WERI-Rb-1 (cell line): ENCODE measurements at places on chromosomes 2 and 18.

- DNase-seq: peak; percentile 24
Measured at GRCh38 chr18:10559553-10560451, 34.0 kb downstream of the NAPG start.

DNA sequence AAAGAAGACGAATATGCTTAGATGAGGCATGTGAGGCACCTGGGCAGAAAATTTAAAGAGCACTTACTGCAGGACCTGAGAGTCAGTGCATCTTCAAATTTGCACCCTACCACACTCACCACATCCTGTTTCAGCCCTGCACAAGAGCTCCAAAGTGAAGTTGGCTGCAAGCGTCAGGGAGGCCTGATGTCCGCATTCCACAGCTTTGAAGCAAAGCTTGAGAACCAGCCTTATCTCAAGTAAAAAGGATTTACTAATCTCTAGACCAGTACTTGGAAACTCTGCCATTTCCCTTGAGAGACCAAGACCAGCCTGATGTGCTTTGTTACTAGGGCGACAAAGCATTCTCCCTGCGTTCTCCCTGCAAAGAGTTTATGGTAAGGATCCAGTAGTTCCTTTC is 3.4 kb upstream of the ASNSD1 start:
- no peak for DNase-seq

GRCh38 chr2:186485576-186485870 is 537 bp upstream of the ZC3H15 start:
- no peak for DNase-seq

- DNase-seq: peak; percentile 25
Measured at GRCh38 chr18:23136326-23137096, 1.2 kb downstream of the CABLES1 start.

DNA sequence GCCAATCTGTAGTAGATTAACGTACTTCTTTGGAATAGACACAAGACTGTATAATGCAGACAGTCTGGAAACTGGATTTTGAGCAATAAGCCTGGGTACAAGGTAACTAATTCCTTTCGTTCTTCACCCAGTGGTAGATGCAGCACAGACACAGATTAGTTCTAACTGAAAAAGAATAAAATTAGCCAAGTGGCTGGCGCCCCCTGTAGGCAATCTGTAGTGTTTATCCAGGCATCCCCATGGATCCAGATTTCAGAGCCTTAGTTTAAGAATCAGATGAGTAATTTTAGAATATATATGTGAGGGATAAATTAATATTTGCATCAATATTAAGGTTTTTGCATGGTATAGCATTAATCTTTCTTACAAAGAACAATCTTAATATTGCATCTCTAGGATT is 563.9 kb downstream of the DCC start:
- peak; percentile 75 for DNase-seq

- peak; percentile 65 for DNase-seq
Measured at GRCh38 chr2:9656270-9656766, 25.5 kb upstream of the YWHAQ start.

GRCh38 chr2:32947484-32948143 is 861 bp downstream of the LTBP1 start:
- peak; percentile 65 for DNase-seq

DNA sequence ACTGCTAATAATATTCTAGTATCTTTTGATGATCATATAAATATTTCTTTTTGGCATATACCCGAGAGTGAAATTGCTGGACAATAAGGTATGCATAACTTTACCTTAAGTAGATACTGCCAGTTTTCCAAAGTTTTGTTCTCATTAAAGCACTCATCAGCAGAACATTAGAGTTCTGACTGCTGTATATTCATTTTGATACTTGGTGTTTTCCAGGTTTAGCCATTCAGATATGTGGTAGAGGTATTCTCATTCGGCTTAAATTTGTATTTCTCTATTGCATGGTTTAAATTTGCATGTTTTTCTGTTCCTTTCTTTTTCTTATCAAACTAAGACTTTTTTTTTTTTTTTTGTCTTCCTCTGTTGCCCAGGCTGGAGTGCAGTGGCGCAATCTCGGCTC is 18.2 kb downstream of the CYBRD1 start:
- no peak for DNase-seq

DNA sequence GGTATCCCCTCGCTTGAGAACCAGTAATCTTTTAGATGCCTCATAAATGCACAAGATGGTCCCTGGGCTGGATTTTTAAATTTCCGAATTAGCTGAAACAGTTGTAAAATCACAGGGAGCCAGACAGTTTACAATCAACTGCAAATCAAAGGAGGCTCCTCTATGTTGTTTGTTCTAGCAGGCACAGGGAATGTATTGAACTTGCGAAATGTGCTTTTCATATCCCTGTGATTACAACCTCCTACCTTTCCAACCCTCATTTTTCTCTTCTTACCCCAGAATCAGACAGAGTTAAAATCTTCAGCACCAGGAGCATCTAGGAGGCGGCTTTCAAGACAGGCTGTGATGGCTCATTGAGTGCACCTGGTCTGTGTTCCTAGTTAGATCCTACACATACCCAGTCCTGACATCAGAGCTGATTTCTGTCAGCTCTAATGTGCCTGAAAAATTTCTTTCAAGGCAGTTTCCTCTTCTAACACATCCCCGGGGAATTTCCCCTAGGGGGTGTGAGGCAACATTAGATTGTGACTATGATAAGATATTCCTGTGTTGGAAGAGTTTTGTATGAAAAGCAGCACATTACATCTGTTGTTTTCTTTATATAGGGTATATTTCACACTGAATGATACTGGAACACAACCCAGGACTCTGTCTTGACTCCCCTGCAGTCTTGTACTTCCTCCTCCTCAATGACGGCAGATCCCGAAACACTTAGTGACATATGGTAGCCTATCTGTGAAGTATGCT is 17.9 kb upstream of the CAVIN2 start:
- no peak for DNase-seq

DNA sequence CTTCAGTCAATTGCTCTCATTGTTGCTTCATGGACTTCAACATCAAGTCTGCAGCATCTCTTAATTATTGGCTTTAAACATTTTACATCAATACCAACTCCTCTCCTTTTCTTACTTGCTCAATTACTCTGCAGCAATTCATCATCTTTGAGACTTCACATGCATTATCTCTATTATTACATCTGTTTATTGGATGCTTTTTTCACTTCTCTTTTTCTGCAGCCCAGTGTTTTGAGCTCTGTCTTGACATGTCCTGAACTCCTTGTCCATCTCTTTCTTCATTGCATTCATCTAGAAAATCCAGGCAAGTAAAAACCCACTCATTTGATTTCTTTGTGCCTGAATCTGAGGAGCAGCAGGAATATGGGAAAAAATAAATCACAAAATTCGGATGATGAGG is 647.9 kb downstream of the PLCL1 start:
- no peak for DNase-seq

- DNase-seq: no peak
Measured at GRCh38 chr18:2917259-2918047, 70.6 kb downstream of the EMILIN2 start.

GRCh38 chr2:36411962-36412444 is 56.4 kb downstream of the CRIM1 start:
- DNase-seq: no peak

- DNase-seq: no peak
Measured at GRCh38 chr18:44229693-44230108, 451.0 kb upstream of the SETBP1 start.

DNA sequence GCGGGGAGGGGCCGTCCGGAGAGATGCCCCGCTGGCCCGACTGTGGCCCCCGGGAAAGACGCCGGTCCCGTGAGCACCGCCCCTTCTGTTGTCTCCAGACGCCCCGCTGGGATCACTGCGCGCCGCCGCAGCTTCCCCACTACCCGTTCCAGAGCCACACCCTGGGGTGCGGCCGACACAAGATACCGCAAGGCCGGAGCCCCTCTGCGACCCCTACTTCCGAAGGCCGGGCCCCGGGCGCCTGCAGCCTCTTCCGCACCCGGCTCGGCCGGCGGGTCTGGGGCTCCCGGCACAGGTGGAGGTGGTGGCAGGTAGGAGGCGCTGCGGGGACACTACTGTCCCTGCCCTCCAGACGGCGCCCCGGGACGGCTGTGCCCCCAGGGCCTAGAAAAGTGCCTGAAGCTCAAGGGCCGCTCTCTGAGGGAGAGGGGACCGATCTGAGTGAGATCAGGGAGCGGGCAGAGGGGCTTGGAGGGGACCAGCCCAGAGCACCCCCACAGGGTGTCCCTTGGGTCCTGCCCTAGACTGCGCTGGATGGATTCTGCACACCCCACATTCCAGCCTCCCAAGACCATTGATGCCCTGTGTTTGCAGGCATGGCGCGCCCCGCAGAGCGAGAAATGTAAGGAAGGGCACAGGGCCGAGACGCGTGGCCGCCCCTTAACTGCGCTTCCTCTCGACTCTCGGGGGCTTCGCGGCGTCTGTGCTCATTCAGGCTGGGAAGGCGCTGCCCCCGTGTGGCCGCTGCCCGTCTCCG is 80.0 kb downstream of the GFPT1 start:
- peak; percentile 87 for DNase-seq

DNA sequence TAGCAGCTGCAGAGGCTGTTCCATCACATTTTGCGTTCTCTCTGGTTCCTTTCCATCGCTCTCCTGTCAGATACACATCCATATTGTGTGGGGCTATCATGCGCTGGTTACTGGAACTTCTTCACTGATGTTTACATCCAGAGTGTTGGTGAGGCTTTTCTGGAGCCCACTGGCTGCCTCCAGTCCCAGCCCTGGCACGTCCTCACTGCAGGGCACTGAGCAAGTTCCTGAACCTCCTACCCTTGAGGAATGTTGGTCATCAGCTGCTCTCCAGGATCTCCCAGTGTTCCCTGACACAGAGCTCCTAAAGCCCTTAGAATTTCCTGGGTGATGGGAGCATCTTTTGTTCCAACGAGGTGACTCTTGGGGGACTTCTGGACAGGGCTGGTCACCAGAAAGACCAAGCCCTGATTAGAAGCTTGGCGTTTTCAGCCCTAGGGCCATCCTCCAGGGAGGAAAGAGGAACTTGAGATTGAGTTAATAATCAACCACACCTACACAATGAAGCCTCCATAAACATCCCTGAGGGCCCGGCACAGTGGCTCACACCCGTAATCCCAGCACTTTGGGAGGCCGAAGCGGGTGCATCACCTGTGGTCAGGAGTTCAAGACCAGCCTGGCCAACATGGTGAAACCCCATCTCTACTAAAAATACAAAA is 81.3 kb downstream of the TFCP2L1 start:
- no peak for DNase-seq

DNA sequence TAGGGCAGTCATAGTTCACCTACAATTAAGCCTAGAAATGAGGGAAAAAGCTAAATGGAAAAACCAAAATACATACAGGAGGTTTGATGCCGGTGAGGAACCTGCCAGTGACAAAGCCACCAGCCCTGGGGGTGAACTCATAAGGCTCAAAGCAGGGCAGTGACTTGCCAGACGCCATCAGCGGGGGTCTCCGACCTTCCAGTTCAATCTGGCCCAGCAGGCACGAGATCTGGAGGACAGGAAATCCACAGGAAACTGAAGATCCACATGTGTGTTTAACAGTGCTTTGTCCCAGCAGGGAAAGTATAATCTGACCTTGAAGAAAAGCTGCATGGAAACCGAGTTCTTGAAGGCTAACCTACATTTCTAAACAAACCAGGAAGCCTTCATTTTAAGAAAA is 60.1 kb downstream of the POLR1A start:
- DNase-seq: no peak

DNA sequence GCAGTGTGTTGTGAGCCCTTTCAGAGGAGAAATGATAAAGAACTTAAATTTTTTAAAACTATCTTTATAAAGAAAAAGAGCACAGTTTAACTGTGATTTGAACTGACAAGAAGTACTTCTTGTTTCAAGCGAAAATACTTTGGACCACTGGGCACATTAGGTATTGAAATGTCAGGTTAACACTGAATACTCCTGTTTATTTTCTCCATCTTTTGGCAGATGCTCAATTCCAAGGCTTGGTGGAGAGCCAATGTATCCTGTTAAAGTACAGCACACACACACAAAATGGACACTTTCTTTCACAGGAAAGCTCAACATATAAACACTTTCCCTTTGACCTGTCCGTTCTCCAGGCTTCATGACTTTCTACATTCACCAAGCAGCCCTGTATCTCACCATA is 32.6 kb upstream of the SP3 start:
- DNase-seq: no peak

DNA sequence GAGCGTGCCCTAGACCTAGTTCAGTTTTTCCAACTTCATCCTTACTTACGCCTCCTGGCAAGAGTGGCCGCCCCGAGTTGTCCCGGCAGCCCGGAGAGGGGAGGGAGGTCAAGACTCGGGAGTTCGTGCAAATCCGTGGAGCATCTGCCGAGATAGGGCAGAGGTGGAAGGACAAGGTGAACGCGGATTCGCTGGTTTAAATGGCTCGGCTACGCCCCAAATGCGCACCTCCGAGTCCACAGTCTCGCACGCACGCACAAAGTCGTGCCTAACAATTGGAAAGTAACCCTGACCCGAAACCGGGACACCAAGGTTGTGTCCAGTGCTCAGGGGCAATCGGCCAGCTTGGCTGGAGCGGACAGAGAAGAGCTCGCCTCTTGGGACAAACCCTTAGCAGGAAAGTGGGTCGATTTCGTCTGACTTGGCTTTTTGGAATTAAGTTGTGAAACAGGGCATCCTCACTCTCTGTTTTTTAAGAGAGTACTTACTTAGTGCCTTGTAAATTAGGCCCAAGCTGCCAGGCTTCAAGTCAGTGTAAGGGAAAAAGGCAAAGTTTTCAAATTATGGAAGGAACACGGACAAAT is 726 bp upstream of the SS18 start:
- DNase-seq: no peak

- DNase-seq: no peak
Measured at GRCh38 chr2:26455037-26455669, 22.8 kb downstream of the OTOF start.

- no peak for DNase-seq
Measured at GRCh38 chr2:82498777-82499443, 1960.2 kb downstream of the SUCLG1 start.

GRCh38 chr18:25080211-25080610 is 271.8 kb downstream of the ZNF521 start:
- DNase-seq: no peak

- peak; percentile 2 for DNase-seq
Measured at GRCh38 chr18:48815581-48816324, 135.0 kb downstream of the SMAD7 start.

GRCh38 chr2:239312081-239312511 is 88.7 kb downstream of the HDAC4 start:
- no peak for DNase-seq

- no peak for DNase-seq
Measured at GRCh38 chr2:176390276-176391147, 121.3 kb downstream of the MTX2 start.

DNA sequence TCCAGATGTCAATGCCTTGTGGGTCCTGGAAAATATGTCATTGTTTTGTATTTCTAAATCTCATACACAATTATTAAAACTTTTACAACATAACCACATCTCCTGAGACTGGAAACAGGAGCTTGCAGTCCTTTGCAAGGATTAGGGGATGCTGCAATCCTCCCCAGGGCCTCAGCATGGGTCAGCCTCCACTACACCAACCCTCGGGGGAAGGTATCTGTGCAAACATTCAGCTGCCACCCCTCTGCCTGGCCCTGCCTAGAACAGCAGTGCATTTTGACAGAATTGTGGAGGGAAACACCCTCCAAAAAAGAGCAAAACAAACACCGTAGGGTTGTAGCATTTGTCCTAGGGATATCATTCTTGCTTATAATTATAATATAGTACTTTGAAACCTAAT is 4.2 kb upstream of the UPP2 start:
- DNase-seq: no peak
